ENCODE measurements at places on chromosomes 6 and 20.

DNA sequence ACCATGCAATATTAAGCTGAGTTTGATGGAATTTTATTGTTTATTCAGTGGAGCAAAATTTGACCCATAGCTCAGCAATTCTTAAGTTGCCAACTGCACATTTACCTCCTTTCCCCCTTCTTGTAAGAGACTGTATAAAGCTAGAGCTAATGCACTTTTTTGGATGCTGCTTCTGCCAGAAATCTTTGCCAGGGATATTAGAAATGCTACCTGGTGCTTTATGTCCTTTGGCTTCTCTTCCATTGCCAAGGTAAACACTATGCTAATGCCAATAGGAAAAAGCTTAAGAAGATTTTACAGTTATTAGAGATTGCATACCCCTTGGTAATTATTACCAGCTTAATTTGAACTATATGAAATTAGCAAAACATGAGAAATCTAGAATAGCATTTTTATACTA, 79.0 kb upstream of the OGFRL1 start:
- DNase-seq: no peak

DNA sequence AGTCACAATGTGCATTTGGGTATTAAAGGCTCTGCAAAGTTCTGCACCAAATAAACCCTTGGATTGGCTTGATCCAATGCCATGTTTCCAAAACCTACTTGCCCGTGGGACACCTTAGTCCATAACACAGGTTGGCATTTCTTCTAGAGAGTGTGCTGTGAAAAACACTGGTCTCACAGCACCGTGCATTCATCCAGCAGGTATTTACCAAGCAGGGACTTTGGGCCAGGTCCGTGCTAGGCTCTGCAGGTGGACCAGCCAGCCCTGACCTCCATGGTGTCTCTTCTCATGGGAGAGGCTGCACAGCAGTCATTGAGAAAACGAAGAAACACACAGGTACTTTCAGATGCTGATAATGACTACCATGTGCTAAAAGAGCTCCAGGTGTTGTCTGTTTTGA, 112.6 kb downstream of the CDH26 start:
- no peak for DNase-seq

DNA sequence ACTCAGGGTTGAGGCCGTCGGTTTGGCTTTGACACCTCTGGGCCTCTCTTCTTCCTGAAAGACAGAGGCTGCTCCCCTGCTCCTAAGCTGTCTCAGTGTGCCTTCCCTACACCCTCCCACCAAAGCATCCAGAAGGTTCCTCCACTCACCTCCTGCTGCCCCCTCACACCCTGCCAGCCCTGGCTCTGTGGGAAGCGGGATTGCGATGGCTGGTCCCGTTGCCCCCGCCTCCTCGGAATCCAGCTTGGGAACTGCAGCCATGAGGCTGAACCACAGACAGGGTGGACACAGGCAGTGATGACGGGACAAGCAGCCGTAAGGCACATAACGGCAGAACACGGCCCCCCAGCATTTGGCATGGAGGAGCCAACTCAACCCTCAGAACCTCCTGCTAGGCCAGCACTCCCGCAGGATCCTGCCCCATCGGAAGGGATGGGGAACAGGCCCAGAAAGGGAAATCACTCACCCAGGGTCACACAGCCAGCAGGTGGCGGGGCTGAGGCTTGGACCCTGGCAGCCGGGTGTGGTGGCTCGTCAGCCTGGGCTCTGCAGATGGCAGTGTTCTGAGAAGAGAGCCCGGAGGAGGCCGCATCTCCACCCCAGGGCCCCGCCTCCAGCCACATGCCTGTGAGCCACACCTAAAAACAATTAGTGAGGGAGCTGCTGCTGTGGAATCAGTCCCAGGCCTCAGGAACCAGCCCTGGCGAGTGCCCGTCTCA, 139.6 kb downstream of the PHACTR3 start:
- DNase-seq: no peak

- DNase-seq: peak; percentile 92
Observed at GRCh38 chr6:110876170-110876773, 1.7 kb downstream of the AMD1 start.

- no peak for DNase-seq
Observed at GRCh38 chr6:148528292-148528691, 185.7 kb downstream of the SASH1 start.

Data from left cardiac atrium (tissue), 4 donors.